Fibroblast of the conjunctiva (primary cell): ENCODE measurements at places on chromosomes 5 and 9.

DNA sequence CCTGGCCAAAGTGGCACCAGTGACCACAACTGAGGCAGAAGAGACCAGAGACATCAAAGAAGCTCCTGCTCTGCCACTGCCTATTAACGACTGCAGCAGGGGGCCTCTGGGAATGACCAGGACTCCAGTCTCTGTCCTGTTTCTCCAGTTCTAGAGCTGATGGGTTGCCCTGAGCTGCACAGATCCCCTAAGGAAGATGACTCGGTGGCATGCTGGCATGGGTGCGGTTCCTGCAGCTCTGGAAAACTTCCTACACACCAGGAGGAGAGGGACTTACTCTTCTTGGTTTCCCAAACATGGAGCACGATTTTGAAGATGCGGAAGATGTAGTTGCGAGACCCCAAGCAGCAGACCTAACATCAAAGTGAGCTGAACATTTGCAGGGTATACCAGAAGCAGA, 2.7 kb downstream of the SLIT3 start:
- no peak for DNase-seq

DNA sequence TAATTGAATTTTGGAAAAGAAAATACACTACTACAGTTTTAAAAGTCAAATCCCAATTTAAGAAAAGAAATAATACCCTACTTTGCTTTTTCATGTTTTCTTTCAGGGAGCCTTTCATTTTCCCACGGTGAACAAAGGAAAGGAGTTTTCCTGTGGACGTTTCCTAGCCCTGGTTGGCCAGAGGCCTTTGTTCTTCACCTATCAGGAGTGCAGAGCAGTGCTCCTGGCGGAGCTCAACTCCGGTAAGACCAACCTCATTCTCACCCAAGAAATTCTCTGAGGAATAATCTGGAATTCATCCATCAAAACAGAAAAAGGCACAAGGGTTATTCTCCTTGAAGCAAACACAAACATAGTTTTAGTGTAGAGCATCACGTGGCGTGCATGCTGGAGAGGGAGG, 248.9 kb downstream of the ADGRV1 start:
- DNase-seq: no peak

- DNase-seq: no peak
Observed at GRCh38 chr9:137147793-137148160, 8.8 kb downstream of the GRIN1 start.

DNA sequence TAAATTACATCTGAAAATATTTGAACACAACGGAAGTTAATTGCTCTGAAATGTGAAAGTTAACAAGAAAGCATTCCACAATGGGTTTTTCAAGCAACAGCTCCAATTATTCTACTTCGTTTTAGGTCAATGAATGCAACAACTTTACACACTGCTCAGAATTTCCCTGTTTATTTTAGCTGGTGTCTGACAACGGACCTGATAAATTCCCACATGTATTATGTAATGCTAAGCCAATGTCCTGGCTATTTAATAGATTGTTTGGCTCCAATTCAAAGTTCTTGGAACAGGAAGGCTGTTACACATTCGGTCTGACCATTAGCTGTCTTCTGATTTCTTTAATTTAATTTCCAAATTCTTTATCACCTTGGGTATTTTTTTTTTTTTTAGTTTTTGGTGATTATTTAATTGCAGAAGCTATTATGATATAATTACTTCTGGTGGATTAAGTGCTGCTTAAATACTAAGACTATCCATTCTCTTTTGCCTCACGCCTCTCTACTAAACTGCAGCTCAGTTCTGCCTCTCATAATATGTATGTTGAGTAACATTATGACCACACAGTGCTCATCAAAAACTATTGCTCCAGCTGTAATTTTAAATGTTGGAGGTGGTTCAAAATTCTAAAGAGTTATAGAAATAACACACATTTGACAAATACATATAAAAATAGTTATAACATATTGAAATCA, 57.9 kb downstream of the MEF2C start:
- peak; percentile 10 for DNase-seq

DNA sequence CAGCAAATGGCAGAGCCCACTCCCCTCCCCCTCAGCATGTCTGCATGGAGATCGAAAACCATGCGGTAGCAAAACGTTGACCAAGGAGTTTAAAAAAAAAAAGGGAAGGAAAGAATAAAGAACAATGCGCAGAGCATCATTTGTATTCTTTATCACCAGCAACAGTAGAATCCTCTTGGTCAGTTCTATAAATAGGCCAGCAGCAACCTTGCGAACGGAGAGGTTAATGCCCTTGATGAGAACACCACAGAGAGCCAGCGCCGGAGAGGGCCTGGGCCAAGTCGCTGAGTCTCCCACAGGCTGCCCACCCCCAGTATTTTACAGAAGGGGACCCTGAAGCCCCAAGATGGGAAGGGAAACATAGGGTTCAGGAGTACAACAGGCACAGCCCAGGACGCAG, 22.7 kb downstream of the WHRN start:
- DNase-seq: no peak

- DNase-seq: peak; percentile 65
Observed at GRCh38 chr5:43227655-43228054, 35.6 kb downstream of the NIM1K start.

DNA sequence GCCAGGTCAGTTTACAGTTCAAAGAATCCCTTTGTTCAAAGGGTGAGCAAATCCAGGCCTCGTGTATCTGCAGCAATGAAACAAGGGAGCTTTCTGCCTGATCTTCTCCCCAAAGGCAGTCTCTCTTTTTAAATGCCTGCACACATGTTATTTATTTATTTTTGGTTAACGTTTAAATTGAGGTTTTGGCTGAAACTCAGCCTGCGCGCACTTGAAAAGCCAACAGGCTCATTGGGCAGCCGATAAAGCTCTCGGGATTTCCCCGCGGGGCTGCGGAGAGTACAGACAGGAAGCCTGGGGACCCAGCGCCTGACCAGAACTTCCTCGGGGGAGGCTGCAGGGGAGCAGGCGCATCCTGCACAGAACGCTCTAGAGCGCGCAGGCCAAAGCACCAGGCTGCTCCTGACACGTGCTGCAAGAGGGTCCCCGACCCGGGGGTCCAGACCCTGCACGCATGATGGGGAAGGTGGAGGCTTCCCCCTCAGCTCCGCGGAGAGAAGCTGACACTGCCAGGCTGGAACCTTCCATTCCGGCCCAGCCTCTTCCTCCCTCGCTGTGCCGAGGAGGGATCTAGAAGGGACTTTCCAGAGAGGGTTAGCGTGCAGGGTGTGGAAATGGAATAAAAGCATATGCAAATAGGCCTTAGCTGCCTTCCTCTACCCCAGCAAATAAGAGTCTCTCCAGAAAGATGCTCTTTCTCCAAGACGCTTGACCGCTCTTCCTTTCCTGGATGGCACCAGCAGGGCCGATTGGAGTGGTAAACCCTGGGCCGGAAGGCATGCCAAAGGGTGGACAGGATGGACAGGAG, 46.1 kb downstream of the PTTG1 start:
- peak; percentile 59 for DNase-seq

DNA sequence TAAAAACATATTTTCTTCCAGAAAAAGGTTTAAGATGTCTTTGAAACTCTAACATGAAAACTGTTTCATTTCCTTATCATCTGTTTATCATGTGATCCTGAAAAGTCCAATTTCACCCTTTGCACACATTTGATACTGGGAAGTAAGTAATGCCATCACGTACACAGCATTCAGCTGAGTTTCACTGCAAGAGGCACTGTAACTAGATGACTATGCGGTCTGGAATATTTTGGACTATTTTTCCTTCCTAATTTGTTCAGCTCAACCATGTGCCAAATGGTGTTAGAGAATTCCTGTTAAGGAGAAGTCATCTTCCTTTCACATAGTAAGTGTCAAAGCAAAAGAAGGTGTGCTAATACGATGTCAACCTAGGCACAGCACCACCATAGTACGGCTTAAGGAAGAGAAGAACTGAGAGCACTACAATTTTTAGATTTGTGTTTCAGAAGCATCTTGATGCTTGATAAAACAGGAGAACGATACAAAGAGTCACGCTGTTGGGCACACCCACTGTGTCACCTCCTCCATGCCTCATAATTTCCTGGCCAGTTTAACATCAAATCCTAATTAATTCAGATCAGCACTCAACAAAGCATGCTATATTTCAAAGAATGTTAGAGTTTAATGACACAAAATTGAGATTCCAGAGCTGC, 77.5 kb downstream of the GNAQ start:
- DNase-seq: peak; percentile 12

- peak; percentile 71 for DNase-seq
Observed at GRCh38 chr5:41856644-41857491, 13.4 kb downstream of the OXCT1 start.

GRCh38 chr9:132591244-132591643, 8.8 kb downstream of the BARHL1 start:
- no peak for DNase-seq

- DNase-seq: peak; percentile 83
Observed at GRCh38 chr9:110156902-110157301, 51.1 kb downstream of the C9orf152 start.

GRCh38 chr5:32504329-32504988, 59.9 kb upstream of the ZFR start:
- DNase-seq: no peak

DNA sequence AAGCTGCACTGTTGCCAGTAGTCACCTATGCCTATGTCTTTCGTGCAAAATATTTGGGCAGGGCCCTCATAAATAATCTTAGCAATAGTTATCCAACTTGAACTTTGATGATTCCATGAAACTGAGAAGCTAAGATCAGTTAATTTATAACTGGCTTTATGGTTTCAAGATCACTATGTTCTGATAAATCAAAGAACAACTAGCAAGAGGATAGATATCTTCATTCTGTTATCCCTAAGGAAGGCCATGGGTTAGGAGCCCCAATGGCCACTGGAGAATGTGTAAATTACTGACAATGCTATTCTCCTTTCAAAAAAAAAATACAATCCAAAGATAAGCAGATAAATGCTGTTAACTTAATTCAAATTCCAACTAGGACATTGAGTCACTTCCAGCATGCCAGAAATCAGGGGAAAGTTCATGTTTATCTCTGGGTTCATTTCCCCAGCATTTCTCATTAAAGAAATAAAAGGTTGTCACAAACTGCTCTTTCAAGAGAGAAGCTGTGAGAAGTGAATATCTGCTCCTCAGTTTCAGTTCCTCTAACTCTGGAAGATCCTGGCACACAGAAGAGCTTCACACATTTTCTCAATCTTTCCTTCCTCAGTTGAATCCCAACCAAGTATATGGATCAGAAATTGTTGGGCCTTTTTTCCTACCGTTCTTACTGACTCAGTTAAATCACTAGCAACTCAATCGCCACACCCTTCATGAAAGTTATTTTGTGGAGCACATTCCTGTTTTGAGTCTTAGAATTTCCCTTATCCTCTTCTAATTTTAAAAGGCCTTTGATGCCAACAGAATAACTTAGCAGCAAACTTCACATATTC, 59.6 kb upstream of the SLC1A1 start:
- DNase-seq: no peak

GRCh38 chr5:84257061-84257460, 127.6 kb downstream of the EDIL3 start:
- DNase-seq: no peak

- no peak for DNase-seq
Observed at GRCh38 chr5:20575571-20575970, 587.6 kb upstream of the CDH18 start.

DNA sequence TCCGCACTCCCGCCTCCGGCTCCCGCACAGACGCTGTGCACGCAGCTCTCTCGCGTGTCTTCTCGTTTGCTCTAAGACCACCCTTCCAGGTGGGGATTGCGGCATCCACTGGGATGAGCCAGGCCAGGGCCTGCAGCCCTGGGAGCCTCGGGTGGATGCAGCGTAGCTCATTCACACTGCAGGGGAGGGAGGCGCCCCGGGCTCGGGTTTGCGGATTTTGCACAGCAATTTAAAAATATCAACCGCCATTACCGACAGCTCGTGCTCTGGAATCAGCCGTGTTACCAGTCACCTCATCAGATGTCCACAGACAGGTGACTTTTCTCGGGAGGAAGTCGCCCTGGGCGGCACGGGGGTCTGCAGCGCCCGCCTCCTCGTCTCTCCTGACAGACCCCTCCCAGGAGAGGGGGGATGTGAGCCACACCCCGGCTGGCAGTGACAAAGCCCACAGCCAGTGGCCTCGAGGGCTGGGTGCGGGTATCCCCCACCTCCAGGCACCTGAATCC, 20.8 kb upstream of the SLC6A3 start:
- no peak for DNase-seq

- DNase-seq: no peak
Observed at GRCh38 chr9:120261419-120261818, 318.5 kb downstream of the CDK5RAP2 start.

DNA sequence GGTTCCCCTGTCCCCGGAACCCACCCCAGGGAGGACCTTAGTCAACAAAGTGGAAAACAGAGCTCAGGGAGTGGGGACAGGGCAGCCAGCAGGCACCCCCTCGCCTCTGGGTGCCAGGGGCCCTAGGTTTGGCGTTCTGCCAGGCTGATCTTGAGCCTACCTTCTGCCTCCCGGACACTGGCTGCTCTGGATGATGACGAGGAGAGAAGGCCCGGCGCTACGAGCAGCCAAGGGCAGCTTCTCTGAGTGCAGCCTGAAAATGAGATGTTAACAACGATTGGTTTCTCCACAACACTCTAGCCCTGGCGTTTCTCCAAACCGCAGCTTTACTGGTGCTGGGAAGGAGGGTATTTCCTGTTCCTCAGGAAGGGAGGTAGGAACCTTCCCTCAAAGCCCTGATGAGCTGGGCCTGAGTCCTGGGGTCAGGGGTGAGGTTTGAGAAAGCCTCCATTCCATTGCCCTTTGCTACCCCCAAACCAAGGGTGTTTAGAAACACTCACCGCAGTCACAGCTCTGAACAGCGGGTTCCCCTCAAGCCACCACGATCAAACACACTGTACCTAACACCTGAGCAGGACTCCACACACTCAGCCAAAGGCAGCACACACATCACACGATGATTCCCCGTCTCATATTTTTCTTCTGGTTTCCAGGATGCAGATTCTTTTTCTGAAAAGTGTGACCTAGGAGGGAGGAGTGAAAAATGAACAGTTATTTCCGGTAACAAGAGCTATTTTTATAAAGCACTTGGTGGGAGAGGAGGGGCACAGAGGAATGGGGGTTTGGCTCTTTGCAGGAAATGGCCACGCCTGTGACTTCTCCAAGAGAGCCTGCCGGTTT, at the start of gene STING1:
Gene STING1, minus strand, starts transcription at position 709 of the 840 bp plus-strand sequence. CDS start 1,054 bp downstream, outside the sequence.
- peak; percentile 90 for DNase-seq

DNA sequence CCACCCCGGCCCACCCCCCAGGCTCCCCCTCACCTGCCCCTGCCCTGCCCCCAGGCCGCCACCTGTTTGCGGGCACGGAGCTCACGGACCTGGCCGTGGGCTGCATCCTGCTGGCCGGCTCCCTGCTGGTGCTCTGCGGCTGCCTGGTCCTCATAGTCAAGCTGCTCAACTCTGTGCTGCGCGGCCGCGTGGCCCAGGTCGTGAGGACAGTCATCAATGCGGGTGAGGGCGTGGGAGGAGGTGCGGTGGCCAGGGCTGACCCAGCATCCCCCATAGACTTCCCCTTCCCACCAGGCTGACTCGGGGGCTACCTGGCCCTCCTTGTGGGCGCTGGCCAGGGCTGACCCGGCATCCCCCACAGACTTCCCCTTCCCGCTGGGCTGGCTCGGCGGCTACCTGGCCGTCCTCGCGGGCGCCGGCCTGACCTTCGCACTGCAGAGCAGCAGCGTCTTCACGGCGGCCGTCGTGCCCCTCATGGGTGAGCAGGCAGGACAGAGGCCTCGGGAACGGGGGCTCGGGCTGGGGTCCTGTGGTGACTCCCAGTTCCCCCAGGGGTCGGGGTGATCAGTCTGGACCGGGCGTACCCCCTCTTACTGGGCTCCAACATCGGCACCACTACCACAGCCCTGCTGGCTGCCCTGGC, 3.5 kb downstream of the SLC34A3 start:
- no peak for DNase-seq

- no peak for DNase-seq
Observed at GRCh38 chr5:81830596-81830995, 79.7 kb upstream of the SSBP2 start.
